A549 treated with DMSO at 1 μM for 4 hours (cell line): ENCODE measurements at places on chromosomes 6 and 20. TPM values are rescaled to one million over a fixed set of nuclear protein-coding genes. Genes with fewer than 3 reads are reported as not detected.

Gene NKX2-4
- total RNA-seq, result 0.03 to 0.08 TPM (median 0.07 TPM) in 3 of 5 replicates, not detected in the others

Gene CAP2
- 13.1 to 15.9 TPM (median 14.3 TPM) in 5 replicates for total RNA-seq

Gene BPI
- not detected in 5 replicates for total RNA-seq

Gene OR2H1
- total RNA-seq, result not detected in 5 replicates

Gene SLC17A2
- total RNA-seq, result not detected in 5 replicates

Gene SOBP
- 0.94 to 1.7 TPM (median 1.2 TPM) in 5 replicates for total RNA-seq

Gene MAPK13
- total RNA-seq, result 0.71 to 1.5 TPM (median 0.93 TPM) in 5 replicates

Gene HMGCLL1
- total RNA-seq, result 0.15 to 0.20 TPM (median 0.18 TPM) in 5 replicates

Gene INSM1
- total RNA-seq, result not detected in 5 replicates

Gene SOX12
- total RNA-seq, result 20.0 to 29.3 TPM (median 24.2 TPM) in 5 replicates
